NCI-H345 (cell line): ENCODE measurements at places on chromosomes 3 and 15.

DNA sequence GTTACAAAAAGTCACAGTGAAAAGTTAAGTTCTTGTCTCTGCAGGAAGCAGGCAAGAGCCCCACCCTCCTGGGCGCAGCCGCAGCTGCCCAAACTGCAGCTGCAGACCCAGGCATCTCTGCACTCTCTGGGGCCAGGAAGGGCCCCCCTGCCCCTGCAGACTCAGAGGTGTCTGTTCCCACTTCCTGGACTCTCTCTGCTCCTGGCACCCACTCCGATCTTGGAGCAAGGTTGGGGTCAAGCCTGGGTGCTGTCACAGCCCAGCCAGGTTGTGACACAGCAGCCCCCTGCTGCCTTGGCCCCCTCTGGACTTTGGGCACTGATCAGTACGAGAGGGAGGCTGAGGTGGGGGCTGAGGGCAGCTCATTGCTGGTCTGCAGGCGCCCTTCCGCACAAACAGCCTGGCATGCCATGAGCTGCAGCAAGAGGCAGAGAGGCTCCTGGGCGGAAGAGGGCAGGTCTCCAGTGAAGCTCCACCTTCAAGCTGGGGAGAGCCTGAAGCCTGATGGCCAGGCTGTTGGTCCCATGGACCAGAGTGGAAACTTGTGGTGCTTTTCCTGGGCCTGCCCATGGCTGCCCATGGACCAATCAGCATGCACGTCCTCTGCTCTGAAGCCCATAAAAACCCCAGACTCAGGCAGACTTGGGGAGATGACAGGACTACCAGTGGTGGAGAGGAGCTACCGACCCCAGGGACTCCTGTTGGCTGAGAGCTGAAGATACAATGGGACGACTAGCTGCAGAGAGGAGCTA, 42.9 kb upstream of the LRRFIP2 start:
- DNase-seq, result no peak

- no peak for DNase-seq
Measured at GRCh38 chr15:66685638-66686150, 16.3 kb upstream of the SMAD6 start.

DNA sequence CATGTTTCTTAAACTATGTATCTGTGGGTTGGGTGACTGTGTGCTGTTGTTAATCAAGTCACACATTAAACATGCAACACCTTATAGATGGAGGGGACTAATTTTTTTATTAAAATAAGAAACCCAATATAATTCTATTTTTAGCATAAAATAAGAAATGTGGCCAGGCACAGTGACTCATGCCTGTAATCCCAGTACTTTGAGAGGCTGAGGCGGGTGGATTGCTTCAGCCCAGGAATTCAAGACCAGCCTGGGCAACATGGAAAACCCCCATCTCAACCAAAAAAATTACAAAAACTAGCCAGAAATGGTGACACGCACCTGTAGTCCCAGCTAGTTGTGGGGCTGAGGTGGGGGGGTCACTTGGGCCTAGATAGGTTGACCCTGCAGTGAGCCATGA, 1021.0 kb downstream of the EPHA3 start:
- no peak for DNase-seq

DNA sequence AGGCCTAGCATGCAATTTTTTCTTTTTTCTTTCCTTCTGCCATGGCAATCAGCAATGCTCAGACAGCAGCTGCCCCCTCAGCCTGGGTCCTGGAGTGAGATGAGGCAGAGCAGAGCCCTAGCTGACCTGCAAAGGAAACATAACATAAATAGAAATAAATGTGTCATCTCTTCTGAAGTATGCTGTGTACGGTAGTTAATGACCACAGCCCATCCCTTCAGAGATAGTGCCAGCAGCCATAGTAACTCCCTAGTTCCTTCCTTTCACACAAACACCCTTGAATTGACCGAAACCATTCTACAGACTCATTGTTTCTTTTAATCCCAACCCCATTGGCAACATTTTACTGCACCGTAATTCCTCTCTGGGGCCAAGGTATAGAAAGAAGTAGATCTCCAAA, 8.4 kb upstream of the CD47 start:
- DNase-seq, result no peak

- peak; percentile 17 for DNase-seq
Measured at GRCh38 chr15:74725845-74726773, 781 bp upstream of the CYP1A1 start.

- DNase-seq, result no peak
Measured at GRCh38 chr3:62035402-62036057, 337.8 kb downstream of the FEZF2 start.

- DNase-seq, result peak; percentile 2
Measured at GRCh38 chr3:11530153-11530721, 113.5 kb downstream of the VGLL4 start.

DNA sequence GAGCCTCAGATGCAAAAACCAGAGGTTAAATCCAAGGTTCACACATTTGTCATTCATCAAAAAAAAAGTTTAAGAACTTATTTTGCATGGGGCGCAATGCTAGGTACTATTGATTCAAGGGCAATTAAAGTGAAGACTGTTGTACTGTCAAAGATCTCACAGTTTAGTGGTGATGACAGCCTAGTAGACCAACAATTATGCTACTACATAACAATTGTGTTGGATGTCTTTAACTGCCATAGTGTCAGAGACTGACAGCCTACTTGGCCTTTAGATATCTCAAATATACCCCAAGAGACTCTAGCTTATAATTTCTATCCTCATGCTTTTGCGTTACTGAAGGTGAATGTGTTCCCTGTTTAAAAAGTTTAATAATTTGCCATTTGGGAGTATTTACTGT, 72.1 kb upstream of the PHLDB2 start:
- DNase-seq, result no peak

- no peak for DNase-seq
Measured at GRCh38 chr3:191330530-191331048, 263 bp upstream of the UTS2B start.

GRCh38 chr15:81087066-81087465, 47.0 kb upstream of the CFAP161 start:
- DNase-seq, result no peak

GRCh38 chr3:66372681-66373350, 128.0 kb downstream of the LRIG1 start:
- peak; percentile 59 for DNase-seq

DNA sequence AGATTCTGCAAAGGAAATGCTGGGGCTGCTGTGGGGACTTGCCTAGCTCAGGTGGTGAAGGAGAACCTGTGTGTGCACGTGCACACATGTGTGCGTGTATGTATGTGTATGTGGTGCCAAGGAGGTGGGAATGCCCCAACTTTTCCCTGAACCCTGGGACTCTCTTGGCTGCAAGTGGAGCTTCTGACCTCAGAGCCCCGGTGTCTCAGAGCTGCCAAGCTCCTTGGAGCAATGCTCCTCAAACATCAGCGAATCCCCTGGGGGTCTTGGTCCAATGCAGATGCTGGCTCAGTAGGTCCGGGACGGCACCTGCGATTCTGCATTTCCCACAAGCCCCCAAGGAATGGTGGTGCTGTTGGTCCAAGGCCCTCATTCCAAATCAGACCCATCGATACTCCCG, 5.8 kb upstream of the SLC6A20 start:
- DNase-seq, result no peak

GRCh38 chr15:41585127-41586047, 26.4 kb downstream of the TYRO3 start:
- DNase-seq, result no peak

- DNase-seq, result no peak
Measured at GRCh38 chr3:135867911-135868310, 97.6 kb upstream of the PPP2R3A start.

DNA sequence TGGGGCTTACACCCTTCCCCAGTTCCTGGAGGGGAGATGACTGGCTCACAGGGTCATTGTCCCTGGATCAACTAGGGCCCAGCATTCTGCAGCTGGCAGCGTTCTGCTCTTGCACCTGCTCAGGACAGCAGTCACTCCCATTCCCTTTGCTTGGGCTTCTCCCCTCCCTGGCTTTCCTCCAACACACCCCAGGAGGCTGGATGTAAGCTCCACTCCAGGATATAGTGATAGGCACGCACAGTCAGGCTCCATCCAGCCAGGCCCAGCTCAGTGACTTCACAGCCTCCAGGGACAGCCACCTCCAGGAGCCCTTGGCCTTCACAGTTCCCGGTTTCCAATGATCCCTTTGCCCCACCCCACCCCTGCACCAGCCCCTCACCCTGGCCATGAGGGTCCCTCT, 1.9 kb downstream of the SPTBN5 start:
- DNase-seq, result peak; percentile 95

DNA sequence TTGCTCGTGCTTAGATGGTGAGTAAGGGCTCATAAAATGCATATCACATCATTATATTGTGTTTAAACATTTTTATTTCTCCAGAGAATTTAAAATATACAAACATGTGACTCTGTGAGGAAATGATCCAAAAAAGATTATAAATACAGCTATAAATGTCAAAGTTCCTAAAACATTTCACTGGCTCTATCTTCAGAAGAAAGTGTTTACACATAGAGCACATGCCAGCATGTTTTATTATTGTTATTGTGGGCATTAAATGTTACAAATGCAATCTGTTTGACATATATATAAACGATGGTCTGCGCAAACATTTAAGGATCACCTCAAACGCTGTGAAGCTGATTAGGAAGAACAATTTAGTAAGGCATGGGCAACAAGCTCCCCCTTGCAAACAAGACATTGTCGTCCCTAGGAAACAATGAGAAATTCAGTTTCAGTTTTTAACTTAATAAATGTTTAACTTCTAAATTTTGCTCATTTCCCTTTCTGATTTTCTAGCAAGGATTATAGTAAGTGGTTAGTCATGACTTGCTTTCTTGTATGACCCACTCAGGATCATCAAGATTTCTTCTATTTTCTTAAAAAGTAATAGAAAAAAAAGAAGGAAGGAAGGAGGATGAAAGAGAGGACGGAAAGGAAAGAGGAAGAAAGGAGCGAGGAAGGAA, 207.5 kb downstream of the SATB1 start:
- DNase-seq, result no peak

- DNase-seq, result no peak
Measured at GRCh38 chr3:39279745-39280517, at the start of gene CX3CR1. Gene CX3CR1, minus strand, starts transcription at chr3:39280036. Its CDS starts 13,527 bp downstream, at chr3:39266509.

GRCh38 chr3:139715166-139715565, 37.4 kb upstream of the NMNAT3 start:
- no peak for DNase-seq

GRCh38 chr15:99571299-99571698, 5.5 kb downstream of the MEF2A start:
- no peak for DNase-seq
